Pancreas (tissue), 10 donors: ENCODE measurements at places on chromosomes 1 and 21. TPM values are rescaled to one million over a fixed set of nuclear protein-coding genes. Genes with fewer than 3 reads are reported as not detected.

GRCh38 chr1:206512851-206513180 is 5.5 kb downstream of the RASSF5 start:
- DNase-seq, result peak; percentile 52

DNA sequence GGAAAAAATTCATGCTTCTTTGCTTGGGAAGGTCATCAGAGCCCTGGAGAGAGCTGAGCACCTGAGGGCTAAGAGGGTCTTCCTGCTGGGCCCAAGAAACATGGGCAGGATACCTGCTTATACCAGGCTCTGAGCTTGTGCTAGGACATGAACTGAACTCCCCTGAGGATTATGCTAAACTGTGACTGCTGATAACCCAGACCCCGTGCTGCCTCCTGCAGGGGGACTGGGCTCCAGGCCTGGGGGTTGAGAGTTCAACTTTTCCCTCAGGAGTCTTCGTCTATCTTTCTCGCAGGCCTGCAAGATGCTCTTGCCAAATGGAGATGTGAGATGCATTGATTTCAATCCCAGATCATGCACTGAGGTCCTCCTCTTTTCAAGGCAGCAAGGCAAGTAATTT is 368.5 kb downstream of the HHAT start:
- no peak for DNase-seq

- DNase-seq, result no peak
These were observed 300.8 kb upstream of the PROX1 start for GRCh38 chr1:213686983-213687382.

DNA sequence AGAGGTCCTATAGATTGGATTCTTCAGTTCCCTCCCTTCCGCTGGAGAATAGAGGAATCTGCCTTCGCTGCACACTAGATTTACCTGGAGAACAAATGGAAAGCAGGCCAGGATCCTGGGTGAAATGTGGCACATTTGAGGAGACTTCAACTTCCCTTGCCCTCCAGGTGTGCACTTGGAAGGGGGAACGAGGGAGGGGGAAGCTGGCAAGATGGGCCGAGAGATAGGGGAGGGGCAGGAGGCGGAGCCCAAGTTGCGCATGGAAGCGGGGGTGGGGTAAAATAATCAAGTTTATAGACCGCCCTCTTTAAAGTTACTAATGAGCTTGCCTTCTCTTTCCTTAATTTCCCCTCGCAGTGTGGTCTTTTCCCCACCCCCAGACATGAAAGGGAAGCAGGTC is 155.7 kb upstream of the CAMK1G start:
- no peak for DNase-seq

DNA sequence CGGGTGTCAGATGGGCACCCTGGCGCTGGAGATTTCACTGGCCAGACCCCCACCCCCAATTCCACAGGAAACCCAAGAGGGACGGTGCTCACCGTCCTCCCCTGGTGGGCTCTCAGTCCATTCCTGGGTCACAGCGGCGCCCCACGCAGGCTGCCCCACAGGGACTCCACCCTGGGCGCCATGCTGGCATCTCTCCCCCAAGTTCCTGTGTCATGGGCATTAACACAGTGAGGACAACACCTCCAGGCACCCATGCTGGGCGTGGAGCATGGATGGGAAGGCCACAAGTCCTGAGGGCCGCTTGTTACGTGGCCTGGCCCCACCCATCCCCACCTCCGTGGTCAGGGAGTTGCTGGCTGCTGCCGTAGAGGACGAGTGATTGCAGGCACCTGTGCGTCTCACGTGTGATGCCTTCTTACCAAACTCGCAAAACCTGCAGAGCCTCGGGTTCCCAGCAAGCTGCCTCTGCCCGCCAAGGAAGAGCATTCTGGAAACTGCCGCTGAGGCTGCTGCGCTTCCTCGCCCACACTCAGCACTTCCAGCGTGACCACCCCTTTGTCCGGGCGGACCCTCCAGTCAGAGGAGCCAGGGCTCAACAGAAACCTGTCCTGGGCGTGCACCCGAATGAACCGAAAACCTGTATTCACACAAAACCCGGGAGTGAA is 60.3 kb downstream of the SLX9 start:
- DNase-seq, result peak; percentile 46

- no peak for DNase-seq
These were observed 103.8 kb upstream of the CASZ1 start for GRCh38 chr1:10900251-10900651.

DNA sequence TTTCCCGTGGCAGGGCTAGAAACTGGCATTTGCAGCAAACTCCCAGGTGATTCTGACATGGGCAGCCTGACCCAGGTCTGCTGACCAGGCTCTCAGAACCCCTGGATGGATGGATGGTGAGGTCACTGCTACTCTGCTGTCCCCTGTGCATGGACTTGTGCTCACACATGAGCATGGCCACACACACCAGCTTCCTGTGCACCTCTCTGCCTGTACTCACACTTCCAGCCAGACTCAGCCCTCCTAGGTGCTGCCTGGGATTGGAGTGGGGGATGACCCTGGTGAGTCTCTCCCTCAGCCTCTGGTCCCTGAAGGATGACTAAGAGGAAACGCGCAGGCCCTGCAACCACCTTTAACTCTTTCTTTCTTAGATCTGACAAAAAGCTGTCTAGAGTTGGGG is 361.1 kb downstream of the HHAT start:
- no peak for DNase-seq

DNA sequence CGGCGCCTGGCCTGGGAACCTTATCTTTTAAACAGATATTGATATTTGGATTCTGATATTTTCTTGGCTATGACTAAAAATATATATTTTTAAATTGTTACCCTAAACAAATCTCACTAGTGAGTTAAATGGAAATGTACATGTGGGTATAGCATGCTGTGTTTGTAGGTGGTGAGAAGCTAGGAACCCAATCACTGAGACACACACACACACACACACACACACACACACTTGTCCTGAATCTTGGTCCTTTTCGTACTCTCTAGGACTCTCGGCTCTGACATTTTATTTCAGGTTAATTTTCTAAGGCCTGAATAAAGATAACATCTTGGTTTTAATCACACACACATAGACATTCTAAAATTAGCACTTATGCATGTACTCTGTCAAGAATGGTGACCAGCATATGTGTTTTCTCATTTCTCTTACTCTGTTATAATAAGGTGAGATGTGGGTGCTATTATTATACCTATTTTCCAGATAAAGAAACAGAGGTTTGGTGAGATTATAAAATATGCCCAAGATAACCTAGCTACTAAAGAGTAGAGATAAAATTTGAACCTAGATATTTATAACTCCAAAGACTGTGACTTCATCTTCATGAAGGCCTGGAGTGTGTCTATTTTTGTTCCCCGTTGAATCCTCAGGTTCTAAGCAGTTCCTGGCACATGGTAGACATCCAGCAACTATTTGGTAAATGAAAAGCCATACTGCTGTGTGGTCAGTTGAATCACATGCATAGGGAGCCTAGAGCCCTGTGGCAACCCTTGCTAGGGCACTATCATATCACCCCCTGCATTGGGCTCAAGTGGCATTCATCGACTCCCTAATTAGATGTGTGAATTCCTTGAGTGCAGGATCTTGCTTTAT is 85.0 kb upstream of the RAB3GAP2 start:
- DNase-seq, result no peak

- no peak for DNase-seq
These were observed 39.2 kb downstream of the MAPKAPK2 start for GRCh38 chr1:206723805-206724472.

GRCh38 chr1:238727670-238728069 is 658.7 kb upstream of the CHRM3 start:
- no peak for DNase-seq

GRCh38 chr1:36842448-36842847 is 191.9 kb downstream of the GRIK3 start:
- DNase-seq, result no peak

DNA sequence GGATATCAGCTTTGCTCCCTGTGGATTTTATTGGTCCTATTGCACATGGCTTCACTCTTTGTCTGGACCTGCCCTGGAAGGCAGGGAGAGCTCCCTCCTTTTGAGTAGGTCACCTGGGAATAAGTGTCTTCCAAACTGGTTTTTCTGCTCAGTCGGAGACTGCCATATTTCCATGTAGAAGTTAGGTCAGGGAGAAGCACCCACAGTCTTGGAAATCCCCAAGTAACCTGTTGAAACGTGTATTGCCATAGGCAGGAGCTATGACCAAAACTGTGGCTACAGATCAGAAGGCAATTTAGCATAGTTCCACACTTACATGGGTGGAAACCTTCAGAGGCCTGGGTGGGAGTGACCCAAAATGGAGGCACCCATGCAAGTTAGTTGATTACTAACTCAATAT is 3.5 kb upstream of the GNG12 start:
- no peak for DNase-seq

- no peak for DNase-seq
These were observed 458.0 kb upstream of the VAMP3 start for GRCh38 chr1:7313081-7313546.

DNA sequence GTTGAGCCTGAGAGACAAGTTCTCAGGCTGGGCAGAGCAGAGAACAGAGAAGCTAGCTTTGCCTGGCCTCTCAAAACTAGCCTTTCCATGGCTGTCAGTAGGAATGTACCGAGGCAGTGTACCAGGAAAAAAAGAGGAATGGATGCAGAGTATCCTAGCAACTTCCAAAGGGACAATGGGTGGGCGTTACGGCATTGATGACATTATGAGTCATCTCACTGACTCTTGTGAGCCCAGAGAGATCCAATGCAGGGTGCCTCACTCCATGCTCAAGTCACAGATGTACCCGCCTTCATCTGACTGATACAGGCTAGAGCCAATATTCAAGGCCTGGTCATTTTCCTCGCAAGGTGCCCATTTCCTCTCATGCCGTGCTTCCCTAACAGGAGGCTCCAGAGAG is 51.4 kb upstream of the C8B start:
- DNase-seq, result no peak

DNA sequence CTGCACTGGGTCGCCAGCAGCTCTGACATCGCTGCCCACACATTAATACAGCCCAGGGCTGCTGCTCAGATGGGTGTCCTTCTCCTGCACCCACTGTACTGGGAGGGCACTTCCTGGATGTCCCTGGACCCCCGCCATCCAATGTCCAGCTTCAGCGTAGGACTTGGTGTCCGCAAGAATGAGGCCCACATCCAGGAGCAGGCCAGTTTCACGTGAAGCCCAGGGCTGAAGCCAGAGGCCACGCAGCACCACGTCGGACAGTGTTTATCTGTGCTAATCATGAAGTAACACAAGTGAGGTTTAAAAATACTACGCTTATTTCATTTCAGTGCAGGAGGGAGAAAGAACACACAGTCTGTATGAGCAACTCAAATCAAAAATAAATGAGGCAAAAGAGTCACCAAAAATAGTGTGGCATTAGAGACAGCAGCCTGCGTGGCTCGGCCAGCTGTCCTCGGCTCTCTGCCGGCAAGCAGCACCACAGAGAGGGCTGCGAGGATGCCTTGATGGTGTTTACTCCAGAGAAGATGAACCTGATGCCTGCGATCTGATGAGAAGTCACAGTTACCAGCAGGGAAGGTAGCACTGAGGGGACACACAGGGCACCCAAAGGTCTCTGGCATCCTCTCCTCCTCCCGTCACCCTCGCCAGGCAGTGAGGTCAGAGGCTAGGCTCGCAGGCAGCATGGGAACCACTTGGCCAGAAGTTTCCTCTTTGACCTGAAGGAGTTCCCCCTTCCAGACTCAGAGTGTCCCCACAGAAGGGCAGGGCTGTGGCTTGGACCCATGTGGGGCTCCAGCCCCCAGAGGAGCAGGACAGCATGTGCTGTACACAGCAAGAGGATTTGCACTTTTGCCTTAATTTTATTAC is 22.1 kb upstream of the NPHP4 start:
- DNase-seq, result no peak

GRCh38 chr21:36010801-36011200 is 49.5 kb downstream of the SETD4 start:
- no peak for DNase-seq

GRCh38 chr1:35683012-35683411 is 35.7 kb downstream of the C1orf216 start:
- DNase-seq, result no peak

GRCh38 chr1:112114540-112114939 is 125.1 kb upstream of the KCND3 start:
- DNase-seq, result no peak

- peak; percentile 18 for DNase-seq
These were observed 61.0 kb upstream of the ADARB1 start for GRCh38 chr21:45013260-45013841.

RUNX1 gene
- 2.1 TPM for polyA plus RNA-seq

C8B gene
- polyA plus RNA-seq, result 0.05 TPM

HSPB7 gene
- polyA plus RNA-seq, result 4.1 TPM

OVAAL gene
- not detected for polyA plus RNA-seq

ITLN2 gene
- not detected for polyA plus RNA-seq

GBP1 gene
- polyA plus RNA-seq, result 3.8 TPM

PTPRU gene
- polyA plus RNA-seq, result 13.7 TPM

MOV10 gene
- polyA plus RNA-seq, result 75.5 TPM

FAM43B gene
- polyA plus RNA-seq, result 0.30 TPM

CD1D gene
- polyA plus RNA-seq, result 0.95 TPM

CACHD1 gene
- 3.0 TPM for polyA plus RNA-seq

ADAMTS4 gene
- polyA plus RNA-seq, result 3.9 TPM
